ENCODE measurements at places on chromosomes 7 and 10.
A peak's percentile ranks its signal among the peaks of the same experiment; 100 is the strongest.

GRCh38 chr7:27423290-27423689 is 180.7 kb downstream of the EVX1 start:
- no peak for DNase-seq

DNA sequence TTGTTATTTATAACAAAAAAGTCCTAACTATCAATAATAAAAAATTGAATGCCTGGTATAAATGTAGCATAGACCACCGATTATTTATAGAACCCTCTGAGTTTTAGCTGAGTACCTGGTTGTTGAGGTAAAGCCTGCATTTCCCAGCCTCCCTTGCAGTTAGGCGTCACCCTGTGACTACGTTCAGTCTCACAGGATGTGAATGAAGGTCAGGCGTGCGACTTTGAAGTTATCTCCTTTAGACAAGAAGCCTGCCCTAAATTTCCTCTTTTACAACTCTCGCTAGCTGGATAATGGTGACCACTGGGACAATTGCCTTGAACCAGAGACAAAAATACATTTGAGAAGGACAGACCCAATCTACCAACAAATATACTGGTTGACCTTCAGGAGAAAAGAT is 67.5 kb upstream of the TES start:
- no peak for DNase-seq

DNA sequence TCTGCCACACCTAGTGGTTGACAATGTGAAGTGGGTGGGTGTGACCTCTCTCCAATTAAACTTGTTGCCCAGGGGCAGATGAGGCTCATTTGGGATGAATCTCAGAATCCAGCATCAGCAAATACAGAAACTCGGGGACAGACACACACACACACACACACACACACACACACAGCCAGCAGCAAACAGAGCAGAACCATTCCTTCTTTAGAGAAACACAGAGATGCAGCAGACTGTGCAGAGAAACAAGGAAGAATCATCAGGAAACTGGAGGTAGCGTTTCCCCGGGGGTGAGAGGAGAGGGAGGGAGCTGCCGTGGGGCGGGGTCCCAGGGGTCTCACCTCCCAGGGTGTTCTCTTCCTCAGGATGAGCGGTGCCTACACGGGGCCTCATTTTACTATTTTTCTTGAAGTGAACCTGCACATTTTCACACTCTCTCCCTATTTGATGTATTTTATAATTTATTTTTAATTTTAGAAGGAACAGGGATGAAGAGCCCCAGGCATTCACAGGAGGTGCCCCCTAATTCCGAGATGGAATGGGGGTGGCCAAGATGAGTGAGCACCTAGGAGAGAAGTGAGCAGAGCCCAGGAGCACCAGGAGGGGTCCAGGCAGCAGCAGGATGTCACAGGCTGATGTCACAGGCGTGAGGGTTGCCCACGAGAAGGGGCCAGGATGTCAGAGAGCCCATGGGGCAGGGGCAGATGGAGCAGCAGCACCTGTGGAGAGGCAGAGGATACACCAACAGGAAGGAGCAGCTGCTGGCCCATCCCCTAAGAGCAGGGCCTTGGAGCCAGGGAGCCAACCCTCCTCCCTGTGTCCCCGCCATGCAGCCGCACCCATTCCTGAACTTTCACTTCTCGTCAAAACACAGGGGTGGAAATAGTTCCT is 85.3 kb upstream of the PPP2R2D start:
- no peak for DNase-seq

- no peak for DNase-seq
Measured at GRCh38 chr7:3010161-3010560, 33.5 kb downstream of the CARD11 start.

GRCh38 chr10:132630666-132631337 is 93.2 kb downstream of the INPP5A start:
- no peak for DNase-seq

DNA sequence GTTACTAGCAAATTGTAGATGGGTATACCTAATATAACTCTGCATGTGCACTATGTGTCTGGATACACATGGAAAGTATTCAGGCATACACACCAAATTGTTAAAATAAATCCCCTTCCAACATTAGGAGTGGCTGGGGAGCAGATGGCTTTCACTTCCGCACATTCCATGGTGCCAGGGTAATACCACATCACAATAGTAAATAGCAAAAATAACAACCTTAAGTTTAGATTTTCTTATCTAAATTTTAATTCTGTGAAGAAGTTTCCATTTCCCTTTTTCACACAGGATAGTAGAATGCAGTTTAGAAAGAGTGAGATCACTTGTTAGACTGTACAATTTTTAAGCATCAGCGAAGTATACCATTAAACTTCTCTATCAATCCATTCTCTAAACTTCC is 5.8 kb upstream of the ALOX5 start:
- no peak for DNase-seq

GRCh38 chr10:121437596-121437995 is 160.6 kb downstream of the FGFR2 start:
- no peak for DNase-seq

- DNase-seq, result peak; percentile 68
Measured at GRCh38 chr10:33542752-33543505, 208.5 kb upstream of the NRP1 start.

GRCh38 chr7:106080300-106080987 is 31.7 kb downstream of the SYPL1 start:
- DNase-seq, result no peak
